NCI-H1417 (cell line): ENCODE measurements at places on chromosomes 11 and 22.

DNA sequence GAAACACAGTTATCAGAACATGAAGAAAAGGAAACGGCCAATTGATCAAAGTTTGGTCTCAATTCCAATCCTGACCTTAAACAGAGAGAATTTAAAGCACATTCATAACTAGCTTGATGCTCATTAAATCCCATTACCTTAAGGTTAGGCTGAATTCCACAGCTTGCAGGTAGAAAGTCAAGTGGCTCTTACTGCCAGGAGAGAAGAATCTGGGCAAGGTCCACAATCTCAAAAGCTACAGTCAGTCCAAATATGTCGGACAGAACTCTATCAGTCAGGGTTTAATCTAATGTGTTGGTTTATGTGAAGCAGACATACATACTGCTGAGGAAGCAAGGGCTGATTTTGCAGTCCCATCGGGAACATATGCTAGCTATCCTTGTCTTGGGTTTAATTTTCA is 348.8 kb downstream of the SOX6 start:
- no peak for DNase-seq

- peak; percentile 67 for DNase-seq
Measured at GRCh38 chr11:119608781-119609180, 120.2 kb downstream of the NECTIN1 start.

DNA sequence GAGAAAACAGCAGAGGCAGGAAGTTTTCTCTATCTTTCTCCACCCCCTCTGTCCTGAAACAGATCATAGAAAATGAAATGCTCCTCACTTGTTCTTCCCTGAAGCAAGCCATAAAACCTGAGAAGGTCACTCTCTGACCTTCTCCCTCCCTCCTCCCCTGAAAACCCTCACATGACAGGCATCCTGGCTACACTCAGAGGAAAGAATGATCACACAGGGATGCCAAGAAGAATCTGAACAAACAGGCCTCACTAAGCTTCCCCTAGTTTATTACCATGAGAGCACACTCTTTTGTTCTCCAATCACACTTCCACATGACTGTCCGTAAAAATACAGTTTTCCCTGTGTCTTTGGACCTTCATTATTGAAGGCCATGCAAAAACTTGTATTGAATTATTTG is 300.1 kb downstream of the BUD13 start:
- DNase-seq: no peak

DNA sequence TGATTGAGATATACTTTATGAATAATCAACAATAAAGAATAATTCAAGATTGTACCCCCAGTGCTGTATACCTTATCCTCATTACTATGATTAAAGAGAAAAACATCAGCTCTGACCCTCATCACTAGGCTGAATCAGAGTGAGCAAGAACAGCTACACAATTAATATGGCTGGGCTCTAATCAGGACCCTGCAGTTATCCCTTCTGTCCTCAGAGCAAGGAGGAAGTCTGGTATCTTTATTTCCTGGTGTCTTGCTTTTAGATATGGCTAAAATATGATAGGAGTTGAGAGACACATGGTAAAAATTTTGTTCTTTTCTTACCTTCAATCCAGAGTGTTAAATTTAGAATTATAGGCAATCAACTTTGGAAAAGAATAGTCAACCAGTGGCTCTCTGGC is 28.6 kb upstream of the GAB2 start:
- no peak for DNase-seq

DNA sequence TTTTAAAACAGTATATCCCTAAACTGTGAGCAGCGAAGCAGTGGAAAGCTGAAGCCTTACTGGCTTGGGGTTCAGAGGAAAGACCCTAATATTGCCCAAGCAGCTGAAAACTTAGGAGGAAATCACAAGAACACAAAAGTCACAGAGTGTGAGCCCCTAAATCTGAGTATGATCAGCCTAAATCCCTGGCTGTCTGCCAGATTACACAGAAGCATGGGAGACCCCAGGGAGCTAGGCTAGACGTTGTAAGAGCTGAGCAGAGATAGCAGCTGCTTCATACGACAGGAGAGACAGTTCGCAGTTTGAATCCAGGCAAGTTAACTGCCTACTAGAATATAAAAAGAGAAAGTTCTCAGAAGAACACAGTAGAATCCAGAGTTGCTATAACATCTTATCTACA is 81.2 kb downstream of the PACS1 start:
- peak; percentile 17 for DNase-seq

DNA sequence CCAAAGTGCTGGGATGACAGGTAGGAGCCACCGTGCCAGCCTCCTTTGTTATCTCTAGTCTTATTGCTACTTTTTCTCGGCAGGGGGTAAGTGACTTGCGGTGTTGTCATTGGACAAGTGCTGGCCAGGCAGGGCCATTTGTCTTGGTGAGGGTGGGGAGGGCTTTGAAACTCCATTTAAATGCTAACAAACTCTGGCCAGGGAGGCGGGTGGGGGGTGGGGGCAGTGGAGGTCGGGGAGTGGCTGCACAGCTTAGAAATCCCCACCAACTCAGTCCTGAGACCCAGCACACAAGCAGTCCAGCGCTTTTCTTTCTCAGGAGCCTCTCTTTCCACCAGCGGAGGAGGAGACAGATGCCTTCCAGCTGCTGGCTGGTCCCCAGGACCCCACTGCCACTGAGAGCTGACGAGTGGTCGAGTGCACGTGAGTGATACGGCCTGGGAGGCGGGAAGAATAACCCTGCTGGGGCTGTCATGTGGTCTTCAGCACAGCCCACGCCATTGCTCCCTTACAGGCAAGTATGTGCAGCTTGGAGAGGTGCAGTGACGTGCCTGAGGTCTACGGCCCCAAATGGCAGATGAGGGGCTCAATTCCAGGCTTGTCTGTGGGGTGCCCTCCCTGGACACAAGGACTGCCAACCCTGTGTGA is 24.2 kb upstream of the OSBPL5 start:
- DNase-seq: no peak

DNA sequence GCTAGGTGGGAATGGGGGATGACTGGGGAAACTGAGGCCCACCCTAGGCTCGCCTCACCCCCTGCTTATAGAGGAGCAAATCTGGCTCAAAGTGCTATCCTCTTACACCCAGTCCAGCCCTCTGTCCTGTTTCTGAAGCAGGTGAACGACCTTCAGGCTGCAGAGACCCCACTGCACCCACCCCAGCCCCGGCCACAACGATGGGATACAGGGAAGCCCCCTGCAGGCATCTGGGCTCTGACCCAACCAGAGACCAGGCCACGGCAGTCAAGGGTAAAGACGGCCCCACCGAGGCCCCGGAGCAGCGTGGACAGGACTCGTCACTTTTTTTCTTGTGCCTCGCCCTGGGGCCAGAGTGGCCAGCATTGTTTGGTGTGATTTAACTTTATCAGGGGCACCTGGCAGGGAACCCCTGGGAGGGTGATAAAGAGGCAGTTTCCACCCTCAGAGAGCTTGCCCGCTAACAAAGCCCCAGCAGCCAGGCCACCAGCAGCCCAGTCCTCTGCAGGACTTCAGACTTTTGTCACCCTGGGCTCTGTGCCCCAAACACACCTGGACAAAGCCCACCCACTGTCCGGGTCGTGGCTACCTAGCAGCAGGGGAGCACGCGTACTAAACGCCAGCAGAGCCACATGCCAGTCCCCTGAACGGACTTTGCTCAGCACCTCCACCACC is 612.6 kb downstream of the TBC1D22A start:
- no peak for DNase-seq

GRCh38 chr11:72575533-72576242 is 98.5 kb downstream of the PDE2A start:
- DNase-seq: no peak

- DNase-seq: no peak
Measured at GRCh38 chr11:70381872-70382861, 16.2 kb upstream of the CTTN start.

DNA sequence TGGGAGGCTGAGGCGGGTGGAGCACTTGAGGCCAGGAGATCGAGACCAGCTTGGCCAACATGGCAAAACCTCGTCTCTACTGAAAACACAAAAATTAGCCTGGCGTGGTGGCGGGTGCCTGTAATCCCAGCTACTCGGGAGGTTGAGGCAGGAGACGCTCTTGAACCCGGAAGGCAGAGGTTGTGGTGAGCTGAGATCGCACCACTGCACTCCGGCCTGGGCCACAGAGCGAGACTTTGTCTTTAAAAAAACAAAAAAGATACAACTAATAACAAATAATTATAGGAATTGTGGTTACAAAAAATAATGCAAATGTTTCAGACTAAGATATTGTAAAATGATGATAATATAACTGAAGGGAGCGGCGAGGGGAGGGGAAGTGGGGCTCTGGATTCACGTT is 90.3 kb upstream of the RTL6 start:
- no peak for DNase-seq
